Occipital lobe (tissue), 3 donors: ENCODE measurements at places on chromosomes 1 and 21. TPM values are rescaled to one million over a fixed set of nuclear protein-coding genes. Genes with fewer than 3 reads are reported as not detected.

The HPCAL4 gene
- total RNA-seq = 51.2 TPM

The RASAL2 gene
- total RNA-seq = 41.8 TPM

The C1orf210 gene
- total RNA-seq = not detected

The OPTC gene
- total RNA-seq = not detected

The HIVEP3 gene
- total RNA-seq = 21.5 TPM

The DHCR24 gene
- 40.7 TPM for total RNA-seq

The DIO1 gene
- not detected for total RNA-seq

The HAX1 gene
- 57.7 TPM for total RNA-seq

The CNIH3 gene
- 18.2 TPM for total RNA-seq

The PTAFR gene
- 4.7 TPM for total RNA-seq

The TSPAN2 gene
- total RNA-seq = 28.5 TPM

The IVL gene
- not detected for total RNA-seq

The GPR3 gene
- not detected for total RNA-seq

The FMO2 gene
- 0.31 TPM for total RNA-seq

The CFHR1 gene
- 0.94 TPM for total RNA-seq

The VWA5B1 gene
- total RNA-seq = 0.16 TPM

The LY9 gene
- total RNA-seq = not detected

- DNase-seq = no peak
These were observed 269.4 kb downstream of the LRRC7 start for GRCh38 chr1:69836971-69837636.

DNA sequence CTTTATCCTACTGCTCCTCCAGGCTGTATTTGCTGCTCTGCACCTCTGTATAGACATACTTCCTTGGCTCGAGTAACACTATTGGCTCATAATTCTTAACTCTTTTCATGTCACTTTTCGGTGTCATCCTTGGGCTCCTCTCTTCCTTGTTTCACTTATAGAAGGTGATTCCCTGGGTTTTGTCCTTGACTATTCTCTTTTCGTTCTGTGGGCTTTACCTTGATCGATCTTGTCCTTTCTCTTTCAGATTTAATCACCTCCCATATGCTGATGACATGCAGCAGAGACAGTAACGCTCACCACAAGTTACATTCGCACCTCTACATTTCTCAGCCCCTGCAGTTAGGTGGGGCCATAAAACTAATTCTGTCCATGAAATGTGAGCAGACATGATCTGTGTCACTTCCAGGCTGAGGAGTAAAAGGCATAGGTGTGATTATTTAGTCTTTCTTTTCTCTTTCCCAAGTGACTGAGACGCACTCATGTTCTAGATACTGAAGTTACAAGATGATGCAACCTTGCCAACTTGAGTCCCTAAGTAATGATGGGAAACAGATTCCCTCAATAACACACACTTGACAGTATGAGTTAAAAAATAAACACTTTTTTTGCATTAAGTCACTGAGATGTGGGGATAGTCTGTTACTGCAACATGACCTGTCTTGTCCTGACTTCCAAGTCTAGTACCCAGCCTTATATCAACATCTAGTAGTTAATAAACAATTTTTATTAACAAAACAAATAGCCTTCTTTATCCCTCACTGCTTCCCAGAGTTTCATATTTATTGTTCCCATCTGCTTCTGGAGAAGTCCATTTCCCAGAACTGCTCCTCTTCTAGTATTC lies 49.9 kb upstream of the HAO2 start:
- DNase-seq = no peak

DNA sequence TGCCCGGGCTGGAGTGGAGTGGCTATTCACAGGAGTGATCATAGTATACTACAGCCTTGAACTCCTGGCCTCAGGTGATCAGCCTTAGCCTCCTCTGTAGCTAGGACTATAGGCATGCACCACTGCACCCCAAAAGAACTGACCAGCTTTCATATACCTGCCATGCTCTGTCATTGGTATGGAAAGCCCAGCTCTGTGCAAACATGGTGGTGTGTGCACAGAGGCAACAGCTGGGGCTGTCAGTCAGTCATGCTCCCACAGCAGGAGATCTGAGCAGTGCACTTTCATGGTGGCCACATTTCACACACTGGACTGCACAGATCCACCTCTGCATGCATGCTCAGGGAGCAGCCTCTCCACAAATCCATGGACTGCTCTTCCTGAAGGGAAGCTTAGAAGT lies 8.8 kb upstream of the JAK1 start:
- DNase-seq = no peak

GRCh38 chr1:15953294-15953771 lies 22.6 kb downstream of the ZBTB17 start:
- DNase-seq = no peak

DNA sequence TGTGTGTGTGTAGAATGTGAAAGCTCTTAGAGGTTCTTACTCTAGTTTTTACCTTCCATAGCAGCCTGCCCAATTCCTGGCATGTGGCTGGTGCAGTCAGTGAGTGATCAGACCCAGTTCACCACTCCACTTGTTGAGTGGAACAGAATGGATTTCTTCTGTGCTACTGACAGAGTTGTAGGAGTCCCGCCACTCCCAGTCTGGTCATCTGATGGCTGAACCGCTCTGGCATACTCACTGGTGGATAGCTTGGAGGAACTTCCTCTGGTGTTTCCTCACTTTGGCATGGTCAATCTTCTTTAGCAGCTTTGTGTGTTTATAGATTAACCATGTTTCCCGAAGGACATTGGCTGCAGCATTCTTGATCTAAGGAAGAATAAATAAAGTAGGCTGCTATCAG lies 106.7 kb upstream of the ADAR start:
- no peak for DNase-seq

DNA sequence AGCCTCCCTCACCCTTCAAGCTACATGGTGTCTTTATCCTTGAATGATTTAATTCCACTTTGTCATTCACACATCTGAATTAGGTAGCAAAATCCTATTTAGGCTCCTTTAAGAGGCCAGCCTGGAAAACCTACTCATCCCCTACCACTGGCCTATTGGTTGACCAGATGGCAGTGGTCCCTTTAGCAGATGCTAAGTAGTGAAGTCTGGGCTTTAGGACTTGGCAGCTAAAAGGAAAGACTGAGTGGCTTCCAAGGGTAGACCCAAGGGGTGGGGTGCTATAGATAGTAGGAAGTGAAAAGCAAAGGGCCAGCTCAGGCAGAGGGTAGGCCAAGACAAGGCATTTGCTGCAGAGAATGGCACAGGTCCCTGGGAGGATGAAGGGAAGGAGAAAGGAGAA lies 46.6 kb downstream of the KCNJ6 start:
- DNase-seq = no peak

- no peak for DNase-seq
These were observed 236.4 kb downstream of the USP25 start for GRCh38 chr21:15966231-15966630.

DNA sequence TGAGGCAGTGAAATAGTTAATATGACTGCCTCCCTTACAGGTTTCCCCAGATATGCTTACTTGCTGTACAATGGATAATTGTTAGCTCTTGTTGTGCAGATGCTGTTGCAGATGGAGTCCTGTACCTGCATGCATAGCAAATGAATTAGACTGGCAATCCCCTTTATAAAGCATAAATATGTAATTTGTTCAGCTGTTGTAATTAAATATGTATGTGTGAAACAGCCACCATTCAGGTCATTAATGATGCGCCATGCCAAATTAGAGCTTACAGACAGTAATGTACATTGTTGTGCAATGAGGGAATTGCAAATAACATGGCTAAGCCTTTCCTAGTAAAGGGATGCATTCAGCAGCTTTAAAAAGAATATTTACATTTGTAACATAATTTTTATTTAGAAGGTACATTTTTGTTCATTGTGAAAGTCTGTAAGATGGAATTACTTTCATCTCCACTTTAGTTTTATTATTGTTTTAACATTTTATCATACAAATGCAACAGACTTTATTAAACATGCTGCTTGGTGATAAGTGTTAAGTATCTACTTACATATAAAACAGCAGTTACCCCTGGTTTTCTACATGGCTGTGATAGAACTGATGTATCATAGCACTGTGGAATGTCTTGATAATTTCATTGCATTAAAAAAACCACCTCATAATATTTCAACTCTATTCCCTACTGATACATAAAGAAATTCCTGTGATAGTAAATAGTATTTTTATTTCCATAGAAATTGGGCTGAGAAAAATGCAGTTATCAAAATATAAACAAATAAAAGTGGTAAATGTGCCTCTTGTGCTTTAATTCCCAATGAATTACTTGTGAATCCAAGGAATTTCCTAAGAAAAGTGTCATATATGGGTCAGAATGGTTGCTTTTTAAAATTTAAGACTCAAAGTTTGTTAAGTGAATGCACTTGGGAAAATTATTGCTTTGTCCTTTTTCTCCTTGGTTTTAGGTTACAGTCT lies 99.0 kb downstream of the NFIA start:
- DNase-seq = no peak

DNA sequence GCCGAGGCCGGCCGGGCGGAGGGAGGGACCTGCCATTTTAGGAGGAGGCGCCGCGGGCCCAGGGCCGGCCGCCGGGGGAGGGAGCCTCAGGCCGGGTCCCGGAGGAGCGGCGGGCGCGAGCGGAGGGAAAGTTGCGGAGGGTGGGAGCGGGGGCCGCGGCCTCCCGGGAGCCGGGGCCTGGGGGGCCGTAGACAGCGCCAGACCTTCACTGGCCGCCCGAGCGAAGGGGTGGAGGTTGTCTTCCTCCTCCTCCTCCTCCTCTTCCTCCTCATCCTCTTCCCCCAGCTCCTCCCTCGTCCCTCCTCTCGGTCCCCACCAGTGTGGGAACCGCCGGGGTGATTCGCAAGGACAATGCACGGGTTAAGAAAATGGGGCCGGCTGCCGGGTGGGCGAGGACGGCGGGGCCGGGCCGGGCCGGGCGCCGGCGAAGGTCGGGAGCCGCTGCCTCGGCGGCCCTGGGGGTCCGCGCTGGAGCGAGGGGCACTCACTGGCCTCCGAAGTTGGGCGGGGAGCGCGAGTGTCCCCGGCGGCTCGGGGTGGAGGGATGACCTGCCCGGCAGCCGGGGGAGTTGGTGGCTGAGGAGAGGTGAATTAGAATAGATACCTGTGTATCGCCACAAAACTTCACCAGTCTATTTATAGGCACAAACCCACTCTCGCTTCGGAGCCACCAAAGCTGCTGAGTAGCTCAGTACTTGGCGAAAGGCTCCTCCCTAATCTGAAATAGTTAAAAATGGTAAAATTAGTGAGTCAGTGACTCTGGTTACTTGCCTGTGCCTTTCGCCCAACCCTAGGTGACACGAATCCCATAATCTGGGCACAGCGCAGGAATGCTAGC lies 1.3 kb downstream of the DYRK1A start:
- DNase-seq = peak; percentile 31

GRCh38 chr1:101957771-101958170 lies 39.0 kb downstream of the OLFM3 start:
- no peak for DNase-seq

DNA sequence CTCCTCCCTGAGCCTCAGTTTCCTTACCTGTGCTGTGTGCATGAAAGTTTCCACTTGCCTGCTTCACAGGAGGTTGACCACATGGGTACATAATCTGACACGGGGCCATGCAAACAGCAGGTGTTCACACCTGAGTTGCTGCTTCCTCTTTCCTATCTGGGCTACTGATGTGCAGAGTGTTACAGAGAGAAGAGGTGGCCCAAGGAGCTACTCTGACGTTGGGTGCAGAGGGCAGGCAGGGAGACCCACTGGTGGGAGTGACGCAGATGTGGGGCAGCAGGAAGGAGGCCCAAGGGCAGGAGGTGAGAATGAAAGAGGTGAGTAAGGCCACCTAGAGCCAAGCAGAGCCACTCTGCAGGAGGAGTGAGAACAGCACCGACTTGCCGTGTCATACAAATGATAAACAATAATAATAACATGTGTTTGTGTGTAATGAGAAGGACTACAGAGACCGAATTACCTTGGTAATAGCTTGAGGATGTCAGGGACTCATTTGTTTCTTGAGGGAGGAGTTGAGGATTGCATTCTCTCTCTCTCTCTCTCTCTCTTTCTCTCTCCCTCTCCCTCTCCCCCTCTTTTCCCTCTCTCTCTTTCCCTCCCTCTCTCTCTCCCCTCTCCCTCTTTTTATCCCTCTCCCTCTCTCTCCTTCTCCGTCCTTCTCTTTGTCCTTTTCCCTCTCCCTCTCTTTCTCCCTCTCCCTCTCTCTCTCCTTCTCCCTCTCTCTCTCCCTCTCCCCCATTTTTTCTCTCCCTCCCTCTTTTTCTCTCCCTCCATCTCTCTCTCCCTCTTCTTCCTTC lies 87.4 kb upstream of the IGSF21 start:
- DNase-seq = no peak

- DNase-seq = no peak
These were observed 102.7 kb downstream of the CC2D1B start for GRCh38 chr1:52263153-52263910.

GRCh38 chr1:78441921-78442320 lies 48.9 kb upstream of the PTGFR start:
- DNase-seq = no peak

GRCh38 chr1:60279798-60280197 lies 206.2 kb upstream of the C1orf87 start:
- DNase-seq = no peak

DNA sequence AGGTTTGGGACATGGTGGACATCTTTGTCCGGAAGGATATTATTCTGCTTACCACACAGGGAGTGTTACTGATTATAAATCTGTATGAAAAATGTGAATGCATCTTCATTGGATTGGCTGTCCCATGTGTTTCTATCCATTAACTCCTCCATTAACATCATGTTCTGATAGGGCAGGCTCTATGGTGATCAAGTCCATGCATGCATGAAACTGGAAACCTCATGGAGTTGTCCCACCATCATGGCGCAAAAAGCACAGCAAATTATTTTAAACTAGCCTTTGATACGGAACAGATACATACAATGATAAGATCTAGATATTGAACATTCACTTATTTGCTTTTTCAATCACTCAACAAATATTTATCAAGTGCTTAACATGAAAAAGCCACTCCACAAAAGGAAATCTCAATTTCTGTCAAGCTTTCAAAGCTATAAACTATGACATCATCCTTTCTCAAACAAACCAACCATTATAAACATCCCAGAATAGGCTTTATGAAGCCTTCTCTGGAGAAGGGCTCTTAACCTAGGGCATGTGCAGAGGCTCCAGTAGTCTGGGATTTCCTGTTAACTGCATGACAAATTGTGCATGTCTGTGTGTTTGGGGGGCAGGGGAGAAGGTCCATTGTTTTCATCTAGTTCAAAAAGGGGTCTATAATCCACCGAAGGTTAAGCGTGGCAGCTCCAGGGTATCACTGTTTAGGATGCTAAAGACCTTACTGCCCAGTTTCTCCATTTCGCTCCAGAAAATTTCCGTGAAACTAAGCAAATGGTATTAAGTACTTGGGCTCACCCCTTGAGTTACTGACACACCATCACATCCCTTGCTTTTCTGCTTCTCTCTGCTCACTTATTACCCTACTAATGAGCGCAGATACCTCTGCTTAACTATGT lies 46.1 kb downstream of the ADAMTS1 start:
- no peak for DNase-seq

DNA sequence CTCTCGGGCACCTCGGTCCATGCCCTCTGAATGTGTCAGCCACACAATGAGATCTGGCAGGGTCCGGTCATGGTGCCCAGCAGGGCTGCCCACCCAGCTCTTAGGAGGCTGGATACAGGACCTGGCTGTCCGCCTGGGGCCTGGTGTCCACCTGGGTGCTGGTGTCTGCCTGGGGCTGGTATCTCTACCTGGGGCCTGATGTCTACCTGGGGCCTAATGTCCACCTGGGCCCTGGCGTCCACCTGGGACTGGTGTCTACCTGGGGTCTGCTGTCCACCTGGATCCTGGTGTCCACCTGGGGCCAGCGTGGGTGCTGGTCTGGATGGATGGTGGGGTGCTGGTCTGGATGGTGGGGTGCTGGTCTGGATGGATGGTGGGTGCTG lies 45.1 kb upstream of the ACTRT2 start:
- DNase-seq = no peak

- no peak for DNase-seq
These were observed 104.4 kb upstream of the GNG12 start for GRCh38 chr1:67937651-67938050.
